Regular cardiac myocyte (primary cell): ENCODE measurements at places on chromosomes 2 and 18. TPM values are rescaled to one million over a fixed set of nuclear protein-coding genes. Genes with fewer than 3 reads are reported as not detected.

The DRC1 gene
- under 0.01 TPM in 1 of 2 replicates, not detected in the other for total RNA-seq

The VWC2L gene
- not detected in 2 replicates for total RNA-seq

The SPDYA gene
- 0.58 and 0.85 TPM in 2 replicates for total RNA-seq

The TMEFF2 gene
- under 0.01 TPM in 2 replicates for total RNA-seq

The MGAT4A gene
- 0.28 and 0.58 TPM in 2 replicates for total RNA-seq

The EVX2 gene
- total RNA-seq, result not detected in 2 replicates

The CXCR1 gene
- total RNA-seq, result not detected in 2 replicates

The SKOR2 gene
- not detected in 2 replicates for total RNA-seq

The LIMS4 gene
- total RNA-seq, result 8.1 and 14.1 TPM in 2 replicates

The DYSF gene
- 5.6 and 12.7 TPM in 2 replicates for total RNA-seq

The USP40 gene
- total RNA-seq, result 28.6 and 29.3 TPM in 2 replicates

The CBLN2 gene
- total RNA-seq, result not detected in 2 replicates

The ZEB2 gene
- 45.4 and 57.2 TPM in 2 replicates for total RNA-seq

The TMEM37 gene
- under 0.01 and 0.19 TPM in 2 replicates for total RNA-seq

The FAM110C gene
- under 0.01 and 1.4 TPM in 2 replicates for total RNA-seq

The KCNIP3 gene
- total RNA-seq, result 0.77 and 1.4 TPM in 2 replicates

The IL18R1 gene
- total RNA-seq, result 0.96 and 1.4 TPM in 2 replicates

The PXDN gene
- 204 TPM in 2 replicates for total RNA-seq

The PDCL3 gene
- 10.7 and 31.6 TPM in 2 replicates for total RNA-seq

The C1QL2 gene
- total RNA-seq, result not detected in 2 replicates

The ZNF385B gene
- total RNA-seq, result not detected in 2 replicates

The SLC9A2 gene
- total RNA-seq, result under 0.01 TPM in 1 of 2 replicates, not detected in the other

The TRIM54 gene
- under 0.01 TPM in 1 of 2 replicates, not detected in the other for total RNA-seq

The CCDC178 gene
- total RNA-seq, result 0.28 and 0.38 TPM in 2 replicates

The EDAR gene
- total RNA-seq, result not detected in 2 replicates

The GPAT2 gene
- total RNA-seq, result 7.6 and 37.0 TPM in 2 replicates
